Muscle of arm (tissue), 14 donors: ENCODE measurements at places on chromosomes 16 and 17. TPM values are rescaled to one million over a fixed set of nuclear protein-coding genes. Genes with fewer than 3 reads are reported as not detected.

NME1 gene
- polyA plus RNA-seq, result 49.3 TPM

HBA1 gene
- polyA plus RNA-seq, result 512 TPM

C16orf74 gene
- polyA plus RNA-seq, result 0.48 TPM

- DNase-seq, result no peak
Observed at GRCh38 chr17:36641331-36641876, 40.0 kb downstream of the MRM1 start.

- DNase-seq, result no peak
Observed at GRCh38 chr17:81712468-81713003, 452 bp downstream of the SLC25A10 start.

DNA sequence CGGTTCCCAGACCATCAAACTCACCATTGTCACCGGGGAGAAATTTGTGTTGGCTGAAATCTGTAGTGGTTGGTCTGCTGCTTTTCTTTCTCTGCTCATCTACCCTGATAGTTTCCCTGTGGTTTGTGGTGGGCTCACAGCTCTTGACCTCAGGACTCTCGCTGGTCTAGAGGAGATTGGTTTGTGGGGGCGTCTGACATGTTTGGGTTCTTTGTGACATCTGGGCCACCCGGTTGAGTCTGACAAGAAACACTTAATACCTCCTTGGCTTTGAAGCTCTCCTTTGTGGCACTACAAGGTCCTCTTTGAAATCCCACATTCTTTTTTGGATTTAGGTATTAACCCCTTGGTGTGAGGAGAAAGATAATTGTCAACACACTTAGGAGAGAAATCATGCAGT lies 662.0 kb downstream of the WWOX start:
- DNase-seq, result no peak

GRCh38 chr17:32197987-32198386 lies 55.7 kb downstream of the RHOT1 start:
- DNase-seq, result no peak

DNA sequence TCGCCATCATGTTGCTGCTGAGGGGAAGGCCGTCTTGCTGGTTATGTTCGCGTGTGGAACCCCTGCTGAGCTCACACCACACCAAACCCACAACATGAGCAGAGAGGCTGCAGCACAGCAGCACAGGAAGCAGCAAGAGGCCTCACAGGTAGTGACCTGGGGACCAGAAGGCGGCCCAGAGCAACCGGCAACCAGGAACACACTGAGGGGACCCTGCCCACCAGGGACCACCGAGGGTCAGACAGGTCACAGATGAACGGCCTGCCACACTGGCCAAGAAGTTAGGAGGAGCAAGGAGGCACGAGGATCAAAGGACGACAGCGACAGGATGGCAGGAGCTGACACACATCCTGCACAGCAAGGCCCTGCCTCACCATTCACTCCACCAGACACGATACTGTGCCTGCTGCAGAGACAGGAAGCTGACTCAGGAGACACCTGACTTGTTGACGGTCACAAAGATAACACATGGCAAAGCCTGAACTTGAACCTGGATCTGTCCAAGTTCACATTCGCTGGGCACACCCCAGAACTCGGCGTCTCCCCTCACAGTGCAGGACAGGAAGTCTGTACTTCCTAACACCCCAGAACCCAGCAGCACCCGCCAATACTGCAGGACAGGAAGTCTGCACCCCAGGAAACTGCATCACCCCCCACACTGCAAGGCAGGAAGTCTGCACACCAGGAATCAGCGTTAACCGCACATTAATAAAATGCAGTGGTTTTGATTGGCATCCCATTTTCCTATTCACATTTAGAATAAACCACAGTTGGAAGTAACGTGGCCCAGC lies 98.5 kb downstream of the ZNF778 start:
- no peak for DNase-seq
